ENCODE measurements at places on chromosomes 7 and 10.

DNA sequence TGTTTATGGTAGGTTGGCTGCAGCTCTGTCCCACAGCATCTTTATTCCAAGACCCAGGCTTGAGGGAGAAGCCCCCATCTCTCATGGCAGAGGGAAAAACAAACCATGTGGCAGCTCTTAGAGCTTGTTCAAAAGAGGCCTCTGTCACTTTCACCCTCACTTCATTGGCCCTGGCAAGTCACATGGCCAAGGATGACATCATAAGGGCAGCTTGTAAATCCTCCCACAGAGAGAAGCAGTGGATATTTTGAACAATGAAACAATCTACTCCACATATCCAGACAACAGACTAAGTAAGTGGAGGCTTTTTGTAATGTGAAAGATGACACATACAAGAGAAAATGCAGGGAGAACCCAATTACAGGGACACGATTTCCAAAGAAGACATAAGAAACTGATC lies 108.1 kb downstream of the GRID1 start:
- DNase-seq: no peak

- DNase-seq: peak; percentile 44
Observed at GRCh38 chr7:1811850-1812508, 141.9 kb downstream of the ELFN1 start.

GRCh38 chr7:131681961-131682360 lies 125.5 kb upstream of the PODXL start:
- no peak for DNase-seq

- DNase-seq: no peak
Observed at GRCh38 chr10:32972460-32972859, 14.4 kb upstream of the ITGB1 start.

GRCh38 chr7:77627309-77627676 lies 69.0 kb upstream of the RSBN1L start:
- DNase-seq: no peak

GRCh38 chr7:103993551-103993950 lies 4.1 kb upstream of the RELN start:
- DNase-seq: no peak

DNA sequence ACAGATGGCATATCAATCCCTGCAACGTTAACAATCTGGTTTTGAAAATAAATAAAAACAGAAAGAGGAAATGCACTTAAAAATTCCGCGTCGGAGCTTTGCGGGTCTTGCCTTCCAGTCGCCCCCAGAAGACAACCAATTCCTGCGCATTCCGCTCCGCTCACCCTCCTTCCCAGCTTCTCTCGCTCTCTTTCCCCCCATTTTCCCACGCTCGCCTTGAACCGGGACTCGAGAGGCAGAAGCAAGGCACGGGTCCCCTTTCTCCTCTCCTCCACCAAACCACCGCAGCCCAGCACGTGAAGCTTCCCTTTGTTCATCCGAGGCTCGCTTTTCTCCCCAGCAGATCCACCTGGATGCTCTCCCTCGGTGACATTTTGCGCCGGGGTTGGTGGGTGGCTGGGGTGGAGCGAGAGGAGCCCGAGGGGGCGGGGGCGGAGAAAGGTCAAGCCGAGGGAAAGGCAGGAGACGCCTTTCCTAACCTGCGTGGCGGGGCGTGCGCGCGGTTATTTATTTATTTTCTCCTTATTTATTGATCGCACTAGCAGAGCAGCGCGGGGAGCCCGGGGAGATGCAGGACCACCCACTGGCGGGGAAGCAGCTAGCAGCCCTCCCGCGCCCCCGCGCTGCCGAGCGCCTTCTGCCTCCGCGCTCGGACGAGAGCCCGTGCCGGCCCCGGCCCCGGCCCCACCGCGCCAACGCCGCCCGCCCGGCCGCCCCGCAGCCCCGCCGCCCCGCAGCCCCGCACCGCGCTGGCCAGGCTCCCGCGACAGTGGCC lies at the start of gene KCND2:
KCND2 (plus strand) TSS at position 475 of the 775 bp plus-strand sequence.
- peak; percentile 83 for DNase-seq

DNA sequence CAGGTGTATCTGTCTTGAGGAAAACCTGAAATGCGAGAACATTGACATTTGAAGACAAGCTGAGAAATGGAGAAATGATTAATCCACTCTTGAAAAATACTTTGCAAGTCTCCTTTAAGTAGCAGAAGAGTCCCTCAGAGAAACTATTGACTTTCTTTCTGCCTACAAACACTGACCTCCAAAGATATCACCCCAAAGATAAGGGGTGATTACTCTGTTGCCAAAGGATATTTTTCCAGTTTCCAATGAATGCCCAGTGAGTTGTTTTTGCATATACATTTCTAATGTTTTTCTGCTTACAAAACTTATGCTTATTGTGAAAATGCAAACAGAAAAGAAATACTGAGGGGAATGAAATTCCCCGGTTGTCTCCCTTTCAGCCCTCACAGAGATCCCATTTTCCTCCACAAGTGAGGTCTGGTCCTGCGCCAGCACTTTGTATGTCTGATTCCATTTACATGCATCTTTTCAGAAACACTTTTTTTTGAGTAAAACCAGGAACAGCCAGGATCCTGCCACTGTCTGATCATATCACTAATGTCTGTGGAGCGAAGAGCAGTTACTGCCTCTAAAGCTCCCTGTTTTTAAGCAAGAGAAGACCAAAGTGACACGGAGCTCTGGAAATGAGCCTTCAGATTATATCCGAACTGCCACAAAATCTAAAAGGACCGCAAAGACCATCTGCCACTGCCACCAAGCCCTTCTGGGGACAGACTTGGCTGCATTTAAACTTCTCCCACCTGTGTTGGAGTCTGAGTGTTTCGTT lies 82.9 kb upstream of the PDCD4 start:
- DNase-seq: no peak

- DNase-seq: peak; percentile 18
Observed at GRCh38 chr7:12729112-12729511, 41.7 kb downstream of the ARL4A start.

GRCh38 chr10:71368643-71369042 lies 28.1 kb upstream of the CDH23 start:
- DNase-seq: no peak

- no peak for DNase-seq
Observed at GRCh38 chr7:27128034-27128433, 2.5 kb downstream of the HOXA4 start.

GRCh38 chr7:12839508-12840153 lies 152.2 kb downstream of the ARL4A start:
- peak; percentile 45 for DNase-seq

DNA sequence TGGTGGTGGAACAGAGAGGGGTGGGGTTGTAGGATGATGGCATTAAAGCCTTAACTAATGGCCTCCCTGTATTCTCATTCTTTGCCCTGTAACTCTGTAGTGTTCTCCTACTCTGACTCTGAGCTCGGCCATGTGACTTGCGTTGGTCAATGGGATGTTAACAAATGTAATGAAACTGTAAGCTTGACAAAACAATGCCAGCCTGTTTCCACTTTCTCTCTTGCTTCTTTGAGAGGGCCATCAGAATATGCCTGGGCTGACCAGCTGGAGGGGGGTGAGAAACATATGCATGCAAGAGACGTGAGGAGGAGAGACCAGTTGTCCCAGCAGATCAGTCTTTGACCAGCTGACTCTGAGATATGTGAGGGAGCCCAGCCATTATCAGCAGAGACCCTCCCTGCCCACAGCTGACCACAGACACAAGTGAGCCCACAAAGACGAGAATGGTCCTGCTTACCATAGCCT lies 100.6 kb downstream of the ICA1 start:
- DNase-seq: no peak

DNA sequence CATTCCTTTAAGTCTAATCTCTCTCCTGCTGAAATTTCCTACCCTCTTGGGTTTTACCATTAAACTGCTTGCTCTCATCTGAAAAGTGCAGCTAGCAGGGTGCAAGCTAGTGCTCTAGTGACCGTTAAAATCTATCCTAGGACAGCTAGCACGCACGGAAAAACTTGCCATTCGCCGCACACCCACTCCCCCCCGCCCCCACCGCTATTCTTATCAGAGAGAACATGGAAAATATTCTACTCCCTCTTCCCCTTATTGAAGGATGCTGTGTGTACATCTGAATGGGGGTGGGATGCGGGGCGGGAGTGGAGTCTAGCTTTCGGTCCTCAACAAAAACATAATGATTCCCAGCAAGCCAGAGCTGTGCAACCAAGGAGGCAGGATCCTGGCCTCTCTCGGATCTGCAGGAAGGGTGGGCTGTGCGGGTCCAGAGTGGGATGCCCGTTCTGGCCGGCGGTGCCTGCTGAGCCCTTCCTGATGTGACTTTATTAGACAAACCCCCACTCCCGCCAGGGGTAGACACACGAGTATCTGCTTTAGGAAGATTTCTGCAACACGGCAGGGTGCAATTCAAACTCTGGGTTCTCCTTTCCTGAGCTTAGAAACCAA lies 1.1 kb upstream of the ADRA2A start:
- DNase-seq: no peak

- no peak for DNase-seq
Observed at GRCh38 chr10:107002068-107002467, 162.4 kb downstream of the SORCS1 start.

- DNase-seq: no peak
Observed at GRCh38 chr7:34222722-34223121, 317.4 kb downstream of the BMPER start.

- DNase-seq: no peak
Observed at GRCh38 chr7:92963566-92963965, 127.2 kb upstream of the CDK6 start.

DNA sequence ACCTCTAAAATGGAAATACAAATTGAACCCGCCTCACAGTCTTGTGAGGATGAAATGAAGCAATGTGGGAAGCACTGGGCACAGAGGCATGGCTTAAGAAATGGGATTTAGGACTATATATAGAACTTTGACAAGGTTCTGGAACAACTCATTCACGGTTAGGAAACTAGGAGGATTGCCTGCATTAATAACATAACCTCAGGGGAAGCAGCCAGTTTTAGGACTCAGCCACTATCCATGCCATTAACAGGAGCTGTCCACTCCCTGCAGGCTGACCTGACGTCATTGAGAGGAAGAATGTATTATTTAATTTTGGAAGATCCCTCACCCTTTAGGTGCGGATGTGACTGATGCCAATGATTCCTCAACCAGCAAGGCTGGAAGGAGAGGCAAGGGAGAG lies 34.8 kb downstream of the ITGB8 start:
- no peak for DNase-seq

GRCh38 chr7:137999496-138000080 lies 2.3 kb downstream of the CREB3L2 start:
- no peak for DNase-seq

GRCh38 chr10:48266528-48266927 lies 8.0 kb downstream of the FRMPD2 start:
- DNase-seq: no peak

GRCh38 chr10:96289218-96289910 lies 14.9 kb upstream of the DNTT start:
- DNase-seq: no peak

DNA sequence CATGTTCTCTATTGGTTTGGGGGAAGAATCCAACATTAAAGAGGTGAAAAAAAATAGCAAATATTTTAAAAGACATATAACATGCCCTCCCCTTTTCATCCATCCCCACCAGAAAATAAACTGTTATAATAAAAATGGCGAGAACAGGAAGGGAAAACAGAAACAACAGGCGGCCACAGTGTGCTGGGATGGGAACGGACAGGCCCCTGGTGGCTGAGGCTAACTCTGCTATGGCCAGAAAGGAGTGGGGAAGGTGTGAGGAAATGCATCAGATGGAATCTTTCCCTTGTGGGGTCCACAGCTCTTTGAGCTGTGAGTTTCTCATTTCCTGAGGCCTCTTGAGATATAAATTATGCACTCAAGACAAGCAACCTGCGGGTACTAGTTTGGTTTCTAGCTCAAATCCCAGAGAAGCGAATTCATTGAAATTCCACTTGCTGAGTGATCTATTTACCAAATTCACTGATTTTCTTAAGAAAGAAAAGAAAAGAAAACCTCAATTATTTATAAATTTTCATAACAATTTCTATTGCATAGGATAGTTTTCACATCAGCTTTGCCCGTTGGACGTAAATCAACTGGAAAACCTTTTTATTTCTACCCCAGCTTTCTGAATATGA lies 139.5 kb downstream of the BMPER start:
- DNase-seq: peak; percentile 15

All from retina (tissue), 1 donor.